ENCODE measurements at places on chromosomes 7 and 10.
A peak's percentile ranks its signal among the peaks of the same experiment; 100 is the strongest.

GRCh38 chr7:95828824-95829790 is 56.8 kb downstream of the DYNC1I1 start:
- H3K27ac ChIP-seq, result no peak overlapping the region
- no peaks in the 10 kb centered on the region for H3K27me3 ChIP-seq
- no peaks in the 10 kb centered on the region for H3K36me3 ChIP-seq
- H3K4me1 ChIP-seq, result no peaks in the 10 kb centered on the region
- H3K4me3 ChIP-seq, result no peak overlapping the region

- peaks cover 86% of the 10 kb centered on the region for H3K36me3 ChIP-seq
- peak overlapping the region; percentile 42 for H3K27ac ChIP-seq
- no peak overlapping the region for H3K4me3 ChIP-seq
Observed at GRCh38 chr7:99459087-99459486, 6.9 kb downstream of the ATP5MF start.

GRCh38 chr10:131726076-131726880 is 174.5 kb upstream of the PPP2R2D start:
- H3K4me3 ChIP-seq, result no peak overlapping the region
- H3K27me3 ChIP-seq, result peaks cover 25% of the 10 kb centered on the region
- no peak overlapping the region for H3K27ac ChIP-seq
- no peak for ATAC-seq
- no peaks in the 10 kb centered on the region for H3K4me1 ChIP-seq

DNA sequence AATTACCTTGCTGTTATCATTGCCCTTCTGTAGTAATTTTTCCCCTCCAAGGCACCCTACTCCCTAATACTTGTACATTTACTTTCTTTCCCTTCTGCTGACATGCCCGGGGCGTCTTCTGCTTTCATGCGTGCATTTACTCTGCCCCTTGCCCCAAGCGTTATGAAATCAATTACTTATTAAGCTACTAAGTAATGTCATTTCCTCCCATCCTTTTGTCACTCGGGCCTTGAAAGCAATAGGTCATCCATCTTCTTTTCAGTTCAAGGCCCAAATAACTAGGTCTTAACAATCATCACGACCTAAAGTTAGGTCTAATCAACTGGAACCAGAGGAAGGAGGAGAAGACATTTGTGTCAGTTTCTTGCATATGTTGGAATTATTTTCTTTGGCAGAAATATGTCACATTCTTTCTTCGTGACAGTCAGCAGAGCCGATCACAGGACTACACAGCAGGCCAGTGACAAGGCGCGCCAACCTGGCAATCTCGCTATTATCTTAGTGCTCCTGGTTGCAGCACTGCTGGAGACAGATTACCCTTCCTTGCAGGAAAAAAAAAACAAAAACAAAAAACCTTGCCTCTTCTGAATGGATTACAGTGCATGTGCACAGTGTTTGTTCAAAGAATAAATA is 179.2 kb downstream of the RELN start:
- no peak for ATAC-seq
- H3K27me3 ChIP-seq, result no peaks in the 10 kb centered on the region
- no peak overlapping the region for H3K27ac ChIP-seq
- no peaks in the 10 kb centered on the region for H3K36me3 ChIP-seq
- no peak overlapping the region for H3K4me3 ChIP-seq

DNA sequence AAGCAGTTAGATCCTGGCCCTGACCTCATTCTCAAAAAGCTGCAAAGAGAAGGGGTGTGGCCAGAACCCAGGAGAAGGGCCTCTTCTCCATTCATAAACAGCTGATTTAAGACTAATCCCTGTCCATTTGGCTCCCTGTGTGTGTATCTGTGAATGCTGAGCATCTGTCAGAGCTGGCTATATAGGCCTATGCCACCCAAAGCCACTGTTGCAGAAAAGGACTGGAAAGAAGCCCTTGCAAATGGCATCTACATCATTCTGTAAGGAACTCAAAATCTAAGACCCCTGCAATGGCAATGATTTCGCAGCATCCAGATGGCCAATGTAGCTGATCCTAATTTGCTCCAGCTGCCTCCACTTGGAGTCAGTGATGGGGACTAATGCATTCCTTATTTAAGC is 384.5 kb downstream of the KCNMA1 start:
- no peak overlapping the region for H3K27ac ChIP-seq
- no peak overlapping the region for H3K4me3 ChIP-seq
- H3K36me3 ChIP-seq, result no peaks in the 10 kb centered on the region
- no peaks in the 10 kb centered on the region for H3K27me3 ChIP-seq
- no peaks in the 10 kb centered on the region for H3K4me1 ChIP-seq

- ATAC-seq, result no peak
Observed at GRCh38 chr10:112843623-112844022, 106.4 kb upstream of the TCF7L2 start.

GRCh38 chr7:69109879-69110278 is 488.4 kb upstream of the AUTS2 start:
- no peaks in the 10 kb centered on the region for H3K4me1 ChIP-seq
- no peaks in the 10 kb centered on the region for H3K36me3 ChIP-seq
- no peak overlapping the region for H3K4me3 ChIP-seq
- ATAC-seq, result no peak
- no peaks in the 10 kb centered on the region for H3K27me3 ChIP-seq

GRCh38 chr10:101902032-101902819 is 58.6 kb upstream of the KCNIP2 start:
- no peak overlapping the region for H3K4me3 ChIP-seq
- no peak overlapping the region for H3K27ac ChIP-seq
- H3K4me1 ChIP-seq, result no peaks in the 10 kb centered on the region
- ATAC-seq, result no peak
- H3K36me3 ChIP-seq, result no peaks in the 10 kb centered on the region

GRCh38 chr10:21047511-21047910 is 150.4 kb upstream of the NEBL start:
- peaks cover 15% of the 10 kb centered on the region for H3K27me3 ChIP-seq
- H3K36me3 ChIP-seq, result no peaks in the 10 kb centered on the region
- no peak for ATAC-seq
- H3K4me1 ChIP-seq, result no peaks in the 10 kb centered on the region
- no peak overlapping the region for H3K27ac ChIP-seq
- H3K4me3 ChIP-seq, result no peak overlapping the region

GRCh38 chr10:46541735-46542566 is 14.5 kb downstream of the GPRIN2 start:
- no peaks in the 10 kb centered on the region for H3K4me1 ChIP-seq
- no peak for ATAC-seq
- no peaks in the 10 kb centered on the region for H3K36me3 ChIP-seq
- no peak overlapping the region for H3K4me3 ChIP-seq
- no peak overlapping the region for H3K27ac ChIP-seq

GRCh38 chr7:12879139-12879538 is 191.7 kb downstream of the ARL4A start:
- H3K27me3 ChIP-seq, result peaks cover 8% of the 10 kb centered on the region
- H3K27ac ChIP-seq, result no peak overlapping the region
- H3K4me1 ChIP-seq, result no peaks in the 10 kb centered on the region
- no peaks in the 10 kb centered on the region for H3K36me3 ChIP-seq
- no peak overlapping the region for H3K4me3 ChIP-seq

- H3K27me3 ChIP-seq, result no peaks in the 10 kb centered on the region
- H3K27ac ChIP-seq, result no peak overlapping the region
- no peak for ATAC-seq
- peaks cover 14% of the 10 kb centered on the region for H3K4me1 ChIP-seq
Observed at GRCh38 chr10:109944613-109945012, 21.3 kb upstream of the XPNPEP1 start.

DNA sequence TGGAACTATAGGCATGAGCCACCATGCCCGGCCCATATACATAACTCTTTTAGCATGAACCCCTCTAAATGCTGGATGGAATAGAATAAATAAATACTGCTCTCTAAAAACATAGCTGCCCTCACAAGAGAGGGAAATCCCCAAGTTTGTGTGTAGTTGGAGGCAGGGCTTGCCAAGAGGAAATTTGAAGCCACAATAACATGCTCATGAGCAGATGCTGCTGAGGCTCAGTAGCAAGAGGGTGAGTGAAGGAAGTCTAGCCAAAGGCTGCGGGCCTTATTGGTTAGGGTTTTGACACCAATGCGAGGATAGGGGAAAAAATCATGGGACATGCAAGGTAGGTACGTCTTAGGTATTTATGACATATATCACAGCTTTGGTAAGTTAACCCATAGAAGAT is 17.3 kb downstream of the TPK1 start:
- no peaks in the 10 kb centered on the region for H3K27me3 ChIP-seq
- peaks cover 7% of the 10 kb centered on the region for H3K36me3 ChIP-seq
- peaks cover 52% of the 10 kb centered on the region for H3K4me1 ChIP-seq
- H3K4me3 ChIP-seq, result peak overlapping the region; percentile 69
- ATAC-seq, result peak; percentile 46
- peak overlapping the region; percentile 92 for H3K27ac ChIP-seq

DNA sequence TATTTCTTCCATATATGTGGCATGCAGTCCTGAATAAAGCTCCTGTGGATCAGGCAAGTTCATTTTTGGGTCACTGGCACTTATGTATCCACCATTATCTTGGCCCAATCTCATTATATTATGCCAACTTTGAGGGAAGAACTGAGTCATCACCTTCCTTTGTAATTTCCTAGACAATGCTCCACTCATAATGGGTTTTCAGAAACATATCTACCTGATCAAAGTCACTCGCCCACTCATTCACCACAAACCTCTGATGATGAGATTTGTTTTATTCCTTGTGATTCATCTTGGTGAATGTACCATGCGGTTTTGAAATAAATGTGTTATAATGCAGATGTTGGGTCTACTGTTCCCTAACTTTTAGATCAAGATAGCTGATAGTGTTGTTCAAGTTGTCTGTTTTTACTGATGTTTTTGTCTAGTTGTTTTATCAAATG is 525.8 kb downstream of the KIF20B start:
- H3K4me3 ChIP-seq, result peak overlapping the region; percentile 30
- no peaks in the 10 kb centered on the region for H3K36me3 ChIP-seq
- H3K4me1 ChIP-seq, result peaks cover 5% of the 10 kb centered on the region
- peak; percentile 92 for ATAC-seq
- peak overlapping the region; percentile 66 for H3K27ac ChIP-seq
- peaks cover 16% of the 10 kb centered on the region for H3K27me3 ChIP-seq

DNA sequence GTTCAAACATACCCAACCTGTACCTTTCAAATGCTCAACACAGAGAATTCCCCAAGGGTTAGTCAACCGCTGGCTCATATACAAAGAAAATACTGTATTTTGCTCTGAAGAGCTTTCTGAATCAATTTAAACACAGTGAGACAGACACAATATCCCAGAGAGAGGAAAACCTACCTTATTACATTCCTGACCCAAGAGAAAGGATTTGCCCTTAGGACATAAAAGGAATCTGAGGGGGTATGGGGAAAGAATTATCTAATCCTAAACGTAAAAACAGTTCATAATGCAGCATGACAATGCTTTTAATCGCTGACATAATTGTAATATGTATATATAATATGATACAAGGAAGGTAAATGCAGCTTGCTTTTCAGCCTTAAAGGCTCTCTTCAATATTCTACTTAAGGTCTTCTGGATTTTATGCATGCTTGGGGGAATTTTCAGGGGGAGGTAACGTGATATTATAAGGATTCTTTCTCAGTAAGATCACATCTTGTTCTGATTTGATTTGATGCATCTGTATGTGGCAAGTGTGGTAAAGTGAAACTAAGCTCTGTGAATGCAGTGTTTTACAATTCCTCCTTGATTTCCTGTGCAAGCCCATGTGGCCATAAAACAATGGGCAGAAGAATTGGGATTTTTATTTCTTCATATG is 240.5 kb downstream of the GLI3 start:
- no peaks in the 10 kb centered on the region for H3K4me1 ChIP-seq
- no peak for ATAC-seq
- peaks cover 12% of the 10 kb centered on the region for H3K27me3 ChIP-seq
- no peaks in the 10 kb centered on the region for H3K36me3 ChIP-seq
- H3K27ac ChIP-seq, result no peak overlapping the region
- H3K4me3 ChIP-seq, result no peak overlapping the region

DNA sequence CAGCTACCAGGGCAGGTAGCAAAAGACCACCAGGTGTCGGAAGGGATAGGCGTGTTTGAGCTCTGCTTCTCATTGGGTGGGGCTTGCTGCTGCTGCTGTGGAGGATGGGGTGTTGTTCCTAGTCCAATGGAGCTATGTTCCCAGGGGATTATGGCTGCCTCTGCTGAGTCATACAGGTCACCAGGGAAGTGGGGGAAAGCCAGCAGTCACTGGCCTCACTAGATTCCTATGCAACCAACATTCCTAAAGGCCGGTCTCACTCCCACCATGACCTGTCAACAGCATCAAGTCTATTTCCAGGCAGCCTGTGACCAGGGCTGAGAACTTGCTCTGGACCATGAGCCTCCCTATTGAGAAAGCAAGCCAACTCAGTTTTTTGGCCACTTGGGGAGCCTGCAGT is 1160.8 kb downstream of the REEP3 start:
- no peaks in the 10 kb centered on the region for H3K27me3 ChIP-seq
- H3K36me3 ChIP-seq, result no peaks in the 10 kb centered on the region
- H3K27ac ChIP-seq, result no peak overlapping the region
- H3K4me3 ChIP-seq, result no peak overlapping the region

DNA sequence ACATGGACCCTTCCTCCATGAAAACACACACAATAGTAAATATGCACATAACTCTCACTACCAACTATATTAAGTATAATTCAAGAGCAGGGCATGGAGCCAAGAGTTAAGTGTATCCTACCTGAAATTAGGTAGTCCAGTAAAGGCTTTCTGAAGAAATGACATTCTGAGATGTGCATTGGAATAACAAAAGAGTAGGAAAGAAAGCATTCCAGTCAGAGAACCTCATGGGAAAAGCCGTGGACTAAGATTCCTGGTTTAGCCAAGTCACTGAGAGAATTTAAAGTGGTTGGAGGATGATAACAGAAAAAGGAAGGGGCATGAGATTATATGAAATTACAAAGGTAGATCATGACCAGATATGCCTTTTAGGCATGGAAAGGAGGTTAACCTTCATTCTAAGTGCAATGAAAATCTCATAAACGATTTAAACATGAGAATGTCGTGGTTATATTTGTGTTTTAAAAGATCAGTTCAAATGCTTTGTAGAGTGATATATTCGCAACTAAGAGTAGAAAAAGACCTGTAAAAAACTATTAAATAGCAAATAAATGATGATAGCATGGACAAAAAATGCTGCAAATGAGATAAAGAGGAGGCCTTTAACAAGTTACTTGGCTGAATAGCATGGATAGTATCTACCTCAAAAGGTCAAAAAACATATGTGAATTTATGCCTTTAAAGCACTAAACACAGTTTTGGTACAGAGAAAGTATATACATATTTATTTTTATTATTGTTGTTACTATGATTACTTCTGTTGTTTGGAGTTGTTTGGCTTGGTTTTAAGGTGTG is 767.4 kb upstream of the GHITM start:
- no peak overlapping the region for H3K4me3 ChIP-seq
- H3K27me3 ChIP-seq, result no peaks in the 10 kb centered on the region
- ATAC-seq, result no peak

GRCh38 chr7:156446990-156447389 is 193.6 kb upstream of the RNF32 start:
- ATAC-seq, result no peak
- H3K36me3 ChIP-seq, result no peaks in the 10 kb centered on the region
- no peak overlapping the region for H3K4me3 ChIP-seq
- H3K27ac ChIP-seq, result no peak overlapping the region
- no peaks in the 10 kb centered on the region for H3K4me1 ChIP-seq

All from activated T-helper 17 cell treated with anti-CD3 and anti-CD28 coated beads, Interleukin-2, amount 50 U/mL, for 72 hours (primary cell).